Activated CD4-positive, CD25-positive, alpha-beta regulatory T cell (primary cell): ENCODE measurements at places on chromosomes 13 and 19.

DNA sequence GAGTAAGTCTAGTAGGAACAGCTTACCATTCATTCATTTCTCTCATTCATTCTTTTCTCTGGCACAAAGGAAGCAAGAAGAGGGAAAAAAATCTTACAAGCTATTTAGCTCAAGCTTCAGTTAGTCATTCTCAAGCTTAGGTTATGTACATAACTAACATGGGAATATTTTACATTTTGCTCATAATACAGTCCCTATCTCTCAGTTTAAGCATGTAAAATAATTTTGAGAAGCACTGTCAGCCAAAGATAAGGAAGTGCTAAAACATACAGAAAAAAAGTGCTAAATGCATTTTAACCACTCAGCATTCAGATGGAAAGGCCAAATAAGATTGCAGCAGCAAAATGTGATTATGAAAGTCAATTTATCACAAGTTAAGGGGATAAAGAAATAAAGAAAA lies 7.9 kb downstream of the RBM26 start:
- DNase-seq = no peak

GRCh38 chr19:16896146-16897028 lies 7.6 kb downstream of the F2RL3 start:
- DNase-seq = no peak

- DNase-seq = no peak
Observed at GRCh38 chr13:51920786-51921185, 59.0 kb downstream of the CCDC70 start.

DNA sequence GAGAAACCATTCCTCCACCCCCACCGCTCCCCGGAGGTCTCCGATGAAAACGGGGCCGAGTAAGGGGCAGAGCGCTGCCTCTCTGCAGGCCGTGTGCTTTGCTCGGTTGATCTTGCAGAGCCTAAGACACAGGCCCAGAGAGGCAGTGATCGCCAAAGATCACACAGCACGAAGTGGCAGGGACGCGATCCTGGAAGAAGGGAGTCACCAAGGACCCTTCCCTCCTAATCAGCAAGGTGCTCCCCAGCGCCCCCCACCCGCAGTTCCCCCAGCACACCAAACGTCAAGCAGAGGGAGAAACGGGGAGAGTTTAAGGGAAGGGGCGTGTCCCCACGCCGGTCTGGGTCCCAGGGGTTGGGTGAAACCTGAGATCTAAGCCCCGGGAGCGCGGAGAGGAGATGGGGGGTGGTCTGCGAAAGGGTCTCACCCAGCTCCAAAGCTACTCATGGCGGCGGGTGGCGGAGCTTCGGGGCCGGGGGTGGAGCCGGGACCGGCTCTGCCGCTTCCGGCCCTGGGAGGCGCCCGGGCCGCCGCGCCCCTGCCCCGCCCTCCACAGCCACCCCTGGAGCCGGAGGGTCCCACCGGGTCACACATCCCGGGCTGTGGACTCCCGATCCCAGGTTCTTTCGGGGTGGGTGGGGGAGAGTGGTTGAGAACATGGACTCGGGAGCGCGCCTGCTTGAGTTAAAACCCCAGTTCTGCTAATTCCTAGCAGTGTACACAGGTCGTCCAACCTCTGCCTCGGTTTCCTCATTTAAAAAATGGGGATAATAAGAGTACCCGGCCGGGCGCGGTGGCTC lies at the start of gene EML2:
EML2 (minus strand) TSS at position 468 of the 800 bp plus-strand sequence; CDS start at position 447, 21 bp downstream.
- DNase-seq = peak; percentile 49

- DNase-seq = no peak
Observed at GRCh38 chr13:102191951-102192502, 209.8 kb downstream of the FGF14 start.

GRCh38 chr19:51547397-51548212 lies 16.1 kb upstream of the SIGLEC6 start:
- DNase-seq = no peak

DNA sequence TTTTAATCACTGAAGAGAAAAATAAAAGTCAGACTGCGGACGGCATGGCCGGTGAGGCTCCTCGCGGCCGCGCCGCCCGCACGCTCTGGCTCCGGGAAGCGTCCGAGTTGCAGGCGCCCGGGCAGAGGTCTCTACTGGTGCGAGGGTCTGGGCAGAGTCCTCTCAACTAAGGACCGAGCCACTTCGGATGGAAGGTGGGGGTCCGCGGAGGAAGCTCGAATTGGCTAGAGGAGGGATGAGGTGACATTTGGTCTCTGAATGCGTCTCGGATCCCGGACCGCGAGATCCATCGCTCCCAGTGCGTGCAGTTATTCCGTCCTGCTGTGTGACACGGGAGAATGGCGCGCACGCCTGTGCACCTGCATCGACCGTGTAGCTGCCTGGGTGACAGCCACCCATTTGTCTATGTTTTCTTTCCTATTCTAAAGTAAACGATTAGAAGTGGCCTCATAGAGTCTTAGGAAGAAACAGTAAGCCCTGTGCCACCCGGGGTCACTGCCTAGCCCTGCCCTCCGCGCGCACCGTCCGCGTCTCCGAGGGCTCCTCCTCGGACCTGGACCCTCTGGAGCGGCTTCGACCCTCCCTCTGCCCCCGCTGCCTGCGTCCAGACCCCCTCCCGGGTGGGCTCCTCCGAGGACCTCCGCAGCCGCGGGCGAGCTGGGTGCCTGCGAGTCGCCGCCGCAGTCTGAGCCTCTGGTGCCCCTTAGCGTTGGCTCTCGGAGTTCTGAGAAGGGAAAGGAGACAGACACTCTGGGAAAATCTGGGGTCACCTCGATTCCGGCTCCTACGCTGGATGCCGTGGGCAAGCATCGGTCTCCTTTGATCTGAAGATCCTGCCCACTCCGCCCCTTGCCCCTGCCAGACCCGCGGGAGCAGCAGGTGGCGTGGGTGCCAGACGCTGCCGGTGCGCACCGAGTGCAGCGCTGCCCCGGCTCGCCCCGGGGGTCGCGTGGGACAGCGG lies 347.4 kb downstream of the LIG4 start:
- no peak for DNase-seq

DNA sequence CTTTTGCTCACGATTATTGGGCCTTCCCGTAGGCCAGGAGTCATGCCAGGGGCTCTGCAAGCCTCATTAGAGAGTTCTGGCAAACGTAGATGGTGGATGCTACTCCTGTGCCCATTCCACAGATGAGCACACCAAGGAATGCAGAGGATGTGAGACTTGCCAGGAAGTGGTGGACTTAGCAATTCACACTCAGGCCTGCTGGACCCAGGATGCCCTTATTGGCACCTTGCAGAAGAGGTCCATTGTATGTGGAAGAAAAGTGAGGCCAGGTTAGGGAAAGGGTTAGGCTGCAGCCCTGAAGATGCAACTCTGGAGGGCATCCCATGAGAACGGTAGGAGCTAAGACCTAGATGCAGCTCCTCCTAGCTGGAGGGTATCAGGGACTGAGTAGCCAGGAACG lies 5.9 kb downstream of the UNC13A start:
- DNase-seq = no peak

- no peak for DNase-seq
Observed at GRCh38 chr13:78594456-78594975, 8.8 kb downstream of the POU4F1 start.

DNA sequence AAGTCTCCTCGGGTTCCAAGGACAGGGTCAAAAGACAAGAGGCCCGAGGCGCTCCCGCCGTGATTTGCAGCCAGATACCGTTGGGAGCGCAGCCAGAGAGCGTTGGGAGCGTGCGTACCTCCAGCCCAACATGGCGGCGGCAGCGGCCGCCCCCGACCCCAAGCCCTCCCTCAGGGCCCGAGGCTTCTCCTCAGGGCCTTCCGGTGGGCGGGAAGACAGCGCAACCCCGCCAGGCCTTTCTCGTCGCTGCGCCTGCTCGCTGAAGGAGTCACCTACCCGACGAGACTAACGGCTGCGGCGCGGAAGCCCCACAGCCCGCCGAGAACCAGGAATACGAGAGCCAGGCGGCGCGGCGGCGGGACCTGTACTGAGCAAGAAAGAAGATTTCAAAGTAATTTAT lies 3.2 kb upstream of the ZNF850 start:
- no peak for DNase-seq

DNA sequence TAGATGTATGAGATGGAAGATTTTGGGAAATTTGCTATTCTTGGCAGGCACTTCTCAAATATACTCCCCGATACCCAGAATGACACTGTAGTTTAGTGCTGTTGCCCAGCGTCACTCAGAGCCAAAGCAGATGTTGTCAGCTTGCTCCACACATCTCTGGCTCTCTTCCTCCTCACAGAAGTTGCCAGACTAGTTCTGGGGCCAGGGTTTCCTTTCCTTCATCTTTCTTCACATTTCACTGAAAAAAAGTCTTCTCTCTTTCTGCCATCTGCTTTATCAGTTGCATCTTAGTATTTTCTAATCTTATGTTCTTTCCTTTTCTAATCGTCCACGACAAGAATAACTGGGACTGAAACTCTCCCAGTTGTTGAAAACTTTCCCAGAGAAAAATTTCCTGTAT lies 251.4 kb downstream of the RGCC start:
- no peak for DNase-seq

- DNase-seq = peak; percentile 64
Observed at GRCh38 chr13:51451467-51452360, 1.1 kb downstream of the INTS6 start.

DNA sequence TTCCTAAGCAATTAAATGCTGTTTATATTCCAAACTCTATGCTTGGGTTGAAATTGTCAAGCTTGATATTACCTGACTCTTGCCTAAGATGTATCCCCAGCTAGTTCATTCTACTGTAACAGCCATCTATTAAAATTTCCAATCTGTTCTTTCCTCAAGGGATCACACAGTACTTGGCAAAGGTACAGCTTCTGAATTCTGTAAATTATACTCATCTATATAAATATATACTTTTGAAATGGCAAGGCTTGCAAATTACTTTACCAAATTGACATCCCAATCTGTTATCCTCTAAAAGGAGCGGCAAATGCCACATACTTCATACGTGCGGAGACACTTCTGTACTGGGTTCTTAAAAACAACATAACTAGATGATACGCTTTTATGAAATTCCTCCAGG lies 330.2 kb downstream of the DNAJC15 start:
- no peak for DNase-seq

DNA sequence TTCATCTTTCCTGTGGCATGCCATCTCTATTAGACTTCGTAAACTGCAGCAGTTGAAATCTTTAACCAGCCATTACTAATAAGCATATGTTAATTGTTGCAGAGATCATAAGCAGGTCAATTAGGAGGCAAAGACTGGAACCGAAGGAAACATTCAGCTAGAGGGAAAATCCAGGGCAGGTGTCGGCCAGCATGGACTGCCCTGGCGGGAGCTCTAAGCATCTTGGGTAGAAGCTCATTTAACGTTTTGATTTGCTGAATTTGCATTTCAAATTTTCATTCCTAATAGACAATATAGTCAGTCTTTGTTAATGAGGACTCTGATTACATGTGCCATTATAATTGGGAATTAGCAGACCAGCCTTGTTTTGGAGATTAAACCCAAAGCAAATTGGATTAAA lies 238.6 kb downstream of the POU4F1 start:
- DNase-seq = no peak

DNA sequence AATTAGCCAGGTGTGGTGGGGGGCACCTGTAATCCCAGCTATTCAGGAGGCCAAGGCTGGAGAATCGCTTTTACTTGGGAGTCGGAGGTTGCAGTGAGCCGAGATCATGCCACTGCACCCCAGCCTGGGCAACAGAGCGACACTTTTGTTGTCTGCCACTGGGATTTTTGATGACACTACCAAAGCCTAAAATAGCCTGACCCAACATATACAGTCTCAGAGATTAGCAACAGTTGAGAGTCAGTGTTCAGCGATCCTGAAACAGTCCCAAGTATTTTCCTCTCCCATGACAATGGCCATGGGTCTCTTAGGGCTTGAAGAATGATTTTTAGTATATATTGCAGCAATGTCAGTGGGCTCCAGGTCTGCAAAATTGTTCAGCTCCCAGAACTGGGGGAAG lies 32.9 kb downstream of the SLC25A30 start:
- no peak for DNase-seq

- no peak for DNase-seq
Observed at GRCh38 chr19:38385804-38386257, 2.0 kb downstream of the GGN start.

DNA sequence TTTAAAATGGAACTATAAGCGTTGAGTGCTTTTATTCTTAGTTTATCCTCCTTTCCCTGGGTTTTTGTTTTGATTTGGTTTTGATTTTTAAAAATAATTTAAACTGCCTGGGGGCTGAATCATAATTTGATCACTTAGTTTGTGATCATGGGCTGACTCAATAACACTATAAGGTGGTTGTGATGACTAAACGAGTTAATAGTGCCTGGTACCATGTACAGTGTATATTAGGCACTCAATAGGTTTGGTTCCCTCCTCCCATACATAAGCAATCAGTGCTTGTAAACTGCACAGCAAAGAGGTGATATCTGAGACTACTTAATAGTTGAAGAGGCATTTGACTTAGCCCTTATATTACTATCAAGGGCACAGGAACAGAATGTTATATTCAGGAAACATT lies 200.9 kb upstream of the RFC3 start:
- no peak for DNase-seq

- no peak for DNase-seq
Observed at GRCh38 chr19:33350538-33351309, 22.8 kb upstream of the CEBPG start.

- no peak for DNase-seq
Observed at GRCh38 chr19:5186293-5187050, 154.1 kb downstream of the PTPRS start.

DNA sequence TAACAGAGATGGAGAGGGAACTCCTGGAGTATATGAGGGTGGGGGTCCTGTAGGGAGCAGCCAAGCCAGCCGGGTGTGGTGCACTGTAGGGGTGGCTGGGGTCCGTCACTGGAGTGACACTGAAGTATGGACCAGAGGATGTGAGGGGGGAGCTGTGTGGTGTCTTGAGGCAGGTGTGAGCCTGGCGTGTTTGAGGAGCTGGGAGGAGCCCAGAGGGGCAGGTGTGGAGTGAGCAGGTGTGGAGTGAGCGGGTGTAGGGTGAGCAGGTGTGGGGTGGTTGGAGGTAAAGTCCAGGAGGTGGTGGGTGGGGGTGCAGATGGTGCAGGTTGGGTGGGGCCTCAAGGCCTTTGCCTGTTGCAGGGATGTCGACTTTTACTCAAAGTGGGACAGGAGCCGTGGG lies 5.9 kb downstream of the B3GNT8 start:
- DNase-seq = no peak

DNA sequence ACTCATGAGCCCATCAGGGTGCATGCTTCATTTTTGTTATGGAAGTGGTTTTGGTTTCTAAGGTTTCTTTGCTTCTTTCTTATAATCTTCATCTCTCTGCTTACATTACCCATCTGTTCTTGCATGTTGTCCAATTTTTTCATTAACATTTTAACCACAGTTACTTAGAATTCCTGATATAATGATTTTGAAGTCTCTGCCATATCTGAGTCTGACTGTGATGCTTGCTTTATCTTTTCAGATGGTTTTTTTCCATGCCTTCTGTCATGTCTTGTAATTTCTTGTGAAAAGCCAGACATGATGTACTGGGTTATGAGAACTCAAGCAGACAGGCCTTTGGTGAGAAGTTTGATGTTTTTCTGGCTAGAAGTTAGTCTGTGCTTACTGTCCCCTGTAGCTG lies 8.0 kb upstream of the ARGLU1 start:
- no peak for DNase-seq

- no peak for DNase-seq
Observed at GRCh38 chr13:112685896-112686295, 3.9 kb upstream of the ATP11A start.

DNA sequence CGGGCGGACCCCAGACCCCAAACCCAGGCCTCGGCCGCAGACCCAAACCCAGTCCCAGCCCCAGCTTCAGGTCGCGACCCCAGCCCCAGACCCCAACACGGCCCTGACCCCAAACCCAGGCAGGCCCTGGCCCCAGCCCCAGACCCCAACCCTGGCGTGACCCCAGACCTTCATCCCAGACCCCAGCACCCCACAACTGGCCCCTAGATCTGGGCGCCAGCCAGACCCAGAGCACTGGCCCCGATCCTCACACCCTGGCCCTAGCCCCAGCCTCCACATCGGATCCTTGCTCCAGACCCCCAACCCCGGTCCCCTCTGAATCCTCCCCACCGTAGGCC lies 7.5 kb downstream of the MBD3 start:
- no peak for DNase-seq
